ENCODE measurements at places on chromosomes 5 and 9.

DNA sequence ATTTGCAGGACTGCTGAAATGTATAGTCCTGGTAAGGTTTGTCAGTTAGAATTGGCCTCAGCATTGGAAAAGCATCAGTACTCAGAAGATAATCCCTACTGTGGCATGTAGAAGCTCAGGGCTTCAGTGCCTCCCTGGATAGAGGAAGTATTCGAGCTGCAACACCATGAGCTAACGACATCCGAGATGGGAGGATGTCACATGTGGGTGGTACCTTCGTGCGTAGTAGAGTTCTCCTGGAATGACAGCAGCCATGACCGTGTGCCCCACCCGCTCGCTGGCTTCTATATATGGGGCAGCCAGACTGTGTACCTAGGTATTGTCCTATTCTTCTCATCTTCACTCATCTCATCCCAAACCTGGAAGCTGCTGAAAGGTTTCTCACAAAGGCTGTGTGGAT, 345.8 kb upstream of the KLF9 start:
- DNase-seq, result no peak

GRCh38 chr9:21031091-21031807, at the start of gene HACD4:
TSS of gene HACD4 (minus strand) at chr9:21031640. CDS start at chr9:21031590, 50 bp downstream.
- DNase-seq, result peak; percentile 46

DNA sequence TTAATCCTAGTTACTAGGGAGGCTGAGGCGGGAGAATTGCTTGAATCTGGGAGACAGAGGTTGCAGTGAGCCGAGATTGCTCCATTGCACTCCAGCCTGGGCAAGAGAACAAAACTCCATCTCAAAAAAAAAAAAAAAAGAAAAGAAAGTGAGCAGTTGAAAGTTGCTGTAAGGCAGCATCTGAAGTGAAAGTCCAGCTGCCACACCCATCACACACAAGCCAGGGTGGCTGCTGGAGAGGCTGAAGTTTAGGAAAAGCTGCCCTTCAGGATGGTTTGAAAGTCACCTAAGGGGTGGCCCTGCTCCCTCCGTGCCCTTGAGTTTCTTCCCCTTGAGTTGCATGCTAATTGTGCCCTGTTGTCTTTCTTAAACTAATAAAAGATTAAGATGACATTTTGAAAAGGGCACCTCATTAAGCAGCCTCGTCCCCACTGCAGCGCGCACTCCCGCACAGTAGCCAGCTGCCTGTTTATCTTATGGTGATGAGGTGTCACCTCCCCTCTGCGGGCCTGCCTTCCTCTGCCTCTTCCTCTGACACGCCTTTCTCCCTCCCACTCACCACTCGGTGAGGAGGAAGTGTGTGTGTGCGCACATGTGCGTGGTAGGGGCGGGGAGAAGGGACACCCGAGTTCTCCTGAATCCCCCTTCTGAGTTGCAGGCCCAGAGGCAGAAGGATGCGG, 104.2 kb upstream of the PANK3 start:
- DNase-seq, result no peak

- peak; percentile 40 for DNase-seq
Measured at GRCh38 chr9:126411225-126411947, 84.8 kb downstream of the MVB12B start.

GRCh38 chr5:172776235-172776594, 5.2 kb upstream of the DUSP1 start:
- no peak for DNase-seq

GRCh38 chr9:136231478-136232297, 13.9 kb downstream of the QSOX2 start:
- no peak for DNase-seq

- no peak for DNase-seq
Measured at GRCh38 chr5:168165221-168165914, 126.1 kb upstream of the WWC1 start.

DNA sequence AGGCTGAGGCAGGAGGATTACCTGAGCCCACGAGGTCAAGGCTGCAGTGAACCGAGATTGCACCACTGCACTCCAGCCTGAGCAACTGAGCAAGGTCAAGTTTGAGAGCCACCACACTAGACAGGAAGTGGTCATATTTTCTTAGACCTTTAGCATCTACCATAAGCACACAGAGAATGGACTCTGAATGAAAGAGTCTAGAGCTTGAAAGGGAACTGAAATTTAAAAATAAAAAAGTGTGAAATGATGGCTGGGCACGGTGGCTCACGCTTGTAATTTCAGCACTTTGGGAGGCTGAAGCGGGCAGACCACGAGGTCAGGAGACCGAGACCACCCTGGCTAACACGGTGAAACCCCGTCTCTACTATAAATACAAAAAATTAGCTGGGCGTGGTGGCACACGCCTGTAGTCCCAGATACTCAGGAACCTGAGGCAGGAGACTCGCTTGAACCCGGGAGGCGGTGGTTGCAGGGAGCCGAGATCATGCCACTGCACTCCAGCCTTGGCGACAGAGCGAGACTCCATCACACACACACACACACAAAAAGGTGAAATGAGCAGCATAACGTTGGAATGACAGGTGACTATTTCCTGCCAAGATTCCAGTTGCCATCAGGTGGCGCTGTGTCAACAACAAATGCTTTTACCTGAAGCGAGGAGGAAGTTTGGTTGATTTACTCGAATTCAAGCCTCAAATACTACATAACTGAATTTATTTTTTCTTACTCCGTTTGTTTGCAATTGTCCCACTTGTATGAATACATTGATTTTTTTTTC, 21.3 kb upstream of the AK3 start:
- DNase-seq, result peak; percentile 35

DNA sequence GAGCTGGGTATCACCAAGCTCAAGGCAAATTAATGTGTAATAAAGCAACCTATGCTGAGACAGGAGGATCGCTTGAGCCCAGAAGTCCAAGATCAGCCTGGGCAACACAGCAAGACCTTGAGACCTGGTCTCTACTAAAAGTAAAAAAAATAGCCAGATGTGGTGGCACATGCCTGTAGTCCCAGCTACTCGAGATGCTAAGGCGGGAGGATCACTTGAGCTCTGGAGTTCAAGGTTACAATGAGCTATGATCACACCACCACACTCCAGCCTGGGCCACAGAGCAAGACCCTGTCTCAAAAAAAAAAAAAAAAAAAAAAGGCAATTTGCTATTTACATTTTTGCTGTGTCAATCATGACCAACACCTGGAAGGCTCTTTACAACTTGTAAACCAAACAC, 5.2 kb downstream of the STRBP start:
- DNase-seq, result no peak

DNA sequence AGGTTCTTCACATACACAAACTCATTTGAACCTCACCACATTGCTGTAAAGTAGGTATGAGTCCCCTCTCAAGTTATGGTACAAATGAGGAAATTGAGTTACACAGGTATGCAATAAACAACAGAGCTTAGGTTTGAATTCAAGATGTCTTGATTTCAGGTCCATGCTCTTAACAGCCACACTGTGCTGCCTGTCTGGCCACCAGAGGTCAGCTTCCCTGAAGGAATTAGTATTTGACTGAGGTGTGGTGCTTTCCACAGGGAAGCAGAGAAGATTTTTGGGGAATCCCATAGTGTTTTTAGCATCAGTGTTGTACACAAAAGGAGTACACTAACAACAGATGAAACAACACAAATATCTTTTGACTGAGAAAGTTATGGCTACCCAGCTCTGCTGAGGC, 94.4 kb upstream of the ITGA1 start:
- DNase-seq, result no peak

- no peak for DNase-seq
Measured at GRCh38 chr9:37379835-37380234, 42.7 kb upstream of the GRHPR start.

GRCh38 chr5:35626553-35626952, 8.9 kb downstream of the SPEF2 start:
- DNase-seq, result no peak

GRCh38 chr9:107949061-107949460, 459.5 kb upstream of the KLF4 start:
- DNase-seq, result no peak

GRCh38 chr9:33329979-33330378, 39.7 kb downstream of the NFX1 start:
- DNase-seq, result no peak

DNA sequence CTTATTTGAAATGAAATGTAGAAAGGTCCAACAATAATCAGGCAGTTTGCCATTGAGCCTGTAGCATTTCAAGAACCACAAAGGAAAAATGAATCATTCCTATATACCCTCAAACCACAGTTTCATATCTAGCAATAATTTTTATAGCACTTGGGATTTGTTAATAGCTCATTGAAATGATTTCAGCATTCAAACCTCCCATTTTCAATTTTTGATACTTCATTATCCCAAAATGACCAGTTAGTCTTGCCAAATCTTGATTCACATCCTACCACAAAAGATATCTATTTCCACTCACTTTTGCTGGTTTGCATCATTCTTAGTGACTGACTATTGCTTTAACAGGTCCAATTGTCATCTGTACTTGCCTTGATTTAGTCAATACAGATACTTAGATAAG, 790.1 kb downstream of the TLE1 start:
- DNase-seq, result no peak

DNA sequence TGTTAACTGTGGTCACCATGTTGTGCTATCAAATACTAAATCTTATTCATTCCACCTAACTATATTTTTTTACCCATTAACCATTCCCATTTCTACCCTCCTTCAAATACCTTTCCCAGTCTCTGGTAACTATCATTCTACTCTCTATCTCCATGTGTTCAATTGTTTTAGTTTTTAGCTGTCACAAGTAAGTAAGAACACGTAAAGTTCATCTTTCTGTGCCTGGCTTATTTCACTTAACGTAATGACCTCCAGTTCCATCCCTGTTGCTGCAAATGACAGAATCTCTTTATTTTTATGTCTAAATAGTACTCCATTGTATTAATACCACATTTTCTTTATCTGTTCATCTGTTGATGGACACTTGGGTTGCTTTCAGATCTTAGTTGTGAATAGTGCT, 485.1 kb upstream of the CD180 start:
- no peak for DNase-seq

GRCh38 chr5:168022446-168023169, 268.8 kb upstream of the WWC1 start:
- no peak for DNase-seq

- no peak for DNase-seq
Measured at GRCh38 chr5:111076091-111076490, 4.6 kb downstream of the TSLP start.

DNA sequence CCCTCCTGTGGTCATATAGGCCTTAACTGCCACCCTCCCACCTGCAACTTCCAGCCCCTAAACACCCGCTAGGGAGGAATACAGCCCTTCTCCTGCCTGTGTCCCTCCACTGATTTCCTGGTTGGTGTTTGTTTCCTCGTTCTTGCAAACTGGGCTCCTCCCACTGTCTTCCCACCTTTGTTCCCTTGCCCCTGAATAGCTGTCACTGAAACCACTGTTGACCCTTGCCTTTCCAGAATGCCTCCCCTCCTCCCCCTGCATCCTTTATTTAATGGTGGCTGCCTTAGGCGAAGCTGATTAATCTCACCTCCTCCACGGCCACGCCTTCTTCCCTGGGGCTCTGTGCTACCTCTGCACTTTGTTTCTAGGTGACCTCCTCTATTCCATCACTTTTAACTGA, 626.7 kb downstream of the BNC2 start:
- no peak for DNase-seq

GRCh38 chr5:179336126-179336870, 9.0 kb downstream of the ADAMTS2 start:
- no peak for DNase-seq

DNA sequence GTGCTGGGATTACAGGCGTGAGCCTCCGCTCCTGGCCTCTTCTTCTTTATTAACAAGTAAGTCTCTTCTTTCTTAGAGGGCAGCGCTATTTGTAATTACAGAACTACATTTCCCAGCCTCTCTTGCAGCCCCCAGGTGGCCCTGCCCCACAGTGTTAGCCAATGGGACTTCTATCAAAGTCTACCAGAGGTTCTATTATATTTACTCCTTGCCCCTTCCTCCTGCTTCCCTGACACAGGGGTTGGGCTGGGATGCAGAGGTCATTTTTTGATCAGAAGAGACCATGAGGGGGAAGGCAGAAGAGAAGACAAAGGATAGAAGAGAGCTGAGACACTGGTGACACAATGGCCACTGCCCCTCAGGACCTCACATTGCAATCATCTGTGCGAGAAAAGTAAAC, 224.2 kb downstream of the SYK start:
- DNase-seq, result no peak

All from bone marrow (tissue), 2 donors.